ENCODE measurements at places on chromosomes 1 and 21. TPM values are rescaled to one million over a fixed set of nuclear protein-coding genes. Genes with fewer than 3 reads are reported as not detected.

Gene CD164L2
- total RNA-seq = not detected

Gene SELENBP1
- total RNA-seq = 125 TPM

Gene CHAF1B
- 2.1 TPM for total RNA-seq

Gene PAPPA2
- 0.31 TPM for total RNA-seq

Gene DNM3
- 1.2 TPM for total RNA-seq

Gene PDZK1IP1
- total RNA-seq = not detected

Gene GUCA2A
- total RNA-seq = not detected

Gene LRRC39
- total RNA-seq = 0.40 TPM

Gene PRMT6
- total RNA-seq = 12.2 TPM

Gene NPHS2
- total RNA-seq = not detected

Gene FMO1
- not detected for total RNA-seq

Gene SLC16A4
- 109 TPM for total RNA-seq

Gene AMY1A
- not detected for total RNA-seq

Gene TMCO4
- total RNA-seq = 12.6 TPM

Gene CFHR1
- total RNA-seq = 0.12 TPM

Gene AIM2
- not detected for total RNA-seq

Gene CELA2A
- total RNA-seq = not detected

Gene KPRP
- not detected for total RNA-seq

Gene ORC1
- total RNA-seq = 5.7 TPM

Gene TEKT2
- not detected for total RNA-seq

Gene RBM11
- total RNA-seq = not detected

Gene CD1E
- total RNA-seq = not detected

Gene SPRR3
- not detected for total RNA-seq

Gene STYXL2
- not detected for total RNA-seq

Gene LCE1E
- not detected for total RNA-seq

Gene CELA2B
- not detected for total RNA-seq

Gene GPBP1L1
- total RNA-seq = 89.6 TPM

Gene SLC2A5
- total RNA-seq = 0.62 TPM

Gene AMY2A
- total RNA-seq = not detected

Gene ARHGAP30
- under 0.01 TPM for total RNA-seq

Gene MIGA1
- 11.9 TPM for total RNA-seq

Gene HSD3B1
- not detected for total RNA-seq

Gene ATP6V1G3
- not detected for total RNA-seq

Gene OLIG2
- total RNA-seq = not detected

Gene KRTAP11-1
- not detected for total RNA-seq

Gene CD2
- total RNA-seq = not detected

Gene TNFRSF14
- 25.8 TPM for total RNA-seq

Gene OR2L8
- not detected for total RNA-seq

Gene CYP4X1
- total RNA-seq = 7.4 TPM

Measured in aortic smooth muscle cell (primary cell).